ENCODE measurements at places on chromosomes 7 and 10. TPM values are rescaled to one million over a fixed set of nuclear protein-coding genes. Genes with fewer than 3 reads are reported as not detected.

TMEM273 gene
- total RNA-seq = 24.1 TPM

ASZ1 gene
- total RNA-seq = not detected

CPED1 gene
- total RNA-seq = 2.5 TPM

CUZD1 gene
- 0.65 TPM for total RNA-seq

CTAGE4 gene
- total RNA-seq = not detected

PALD1 gene
- 130 TPM for total RNA-seq

CFAP70 gene
- total RNA-seq = 0.29 TPM

FAM131B gene
- 0.65 TPM for total RNA-seq

ADCY1 gene
- 0.67 TPM for total RNA-seq

NPC1L1 gene
- not detected for total RNA-seq

CADPS2 gene
- total RNA-seq = 44.3 TPM

INHBA gene
- total RNA-seq = 21.2 TPM

ERLIN1 gene
- total RNA-seq = 39.9 TPM

KEL gene
- not detected for total RNA-seq

MSMB gene
- not detected for total RNA-seq

OR2A5 gene
- total RNA-seq = not detected

PILRA gene
- total RNA-seq = 0.38 TPM

FZD1 gene
- total RNA-seq = 7.2 TPM

ARL5B gene
- total RNA-seq = 34.1 TPM

BMPER gene
- total RNA-seq = 0.65 TPM

HOXA1 gene
- 1.6 TPM for total RNA-seq

FAM241B gene
- 0.48 TPM for total RNA-seq

GHRHR gene
- not detected for total RNA-seq

RNF133 gene
- 0.98 TPM for total RNA-seq

CRHR2 gene
- total RNA-seq = not detected

NEUROG3 gene
- not detected for total RNA-seq

Measured in vein endothelial cell (primary cell).